ENCODE measurements at places on chromosomes 4 and X.

DNA sequence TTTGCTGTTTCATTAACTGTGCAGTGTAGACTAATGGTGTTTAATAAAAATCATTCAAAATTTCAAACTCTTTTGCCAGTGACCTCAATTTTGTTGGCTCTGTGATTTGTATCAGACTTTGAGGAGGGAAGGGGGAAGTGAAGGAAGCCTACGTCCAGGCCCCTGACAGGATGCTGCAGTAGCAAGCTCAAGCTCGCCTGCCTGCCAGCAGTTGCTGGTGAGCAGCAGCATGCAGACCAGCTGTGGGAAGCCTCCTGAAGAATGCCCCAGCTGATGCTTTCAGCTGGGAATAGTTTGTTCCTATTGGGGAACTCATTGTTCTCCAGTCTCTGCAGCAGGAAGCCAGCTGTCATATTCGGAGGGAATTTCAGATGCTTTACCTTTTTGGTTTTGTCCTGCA, 495.2 kb downstream of the AFF2 start:
- DNase-seq = no peak

DNA sequence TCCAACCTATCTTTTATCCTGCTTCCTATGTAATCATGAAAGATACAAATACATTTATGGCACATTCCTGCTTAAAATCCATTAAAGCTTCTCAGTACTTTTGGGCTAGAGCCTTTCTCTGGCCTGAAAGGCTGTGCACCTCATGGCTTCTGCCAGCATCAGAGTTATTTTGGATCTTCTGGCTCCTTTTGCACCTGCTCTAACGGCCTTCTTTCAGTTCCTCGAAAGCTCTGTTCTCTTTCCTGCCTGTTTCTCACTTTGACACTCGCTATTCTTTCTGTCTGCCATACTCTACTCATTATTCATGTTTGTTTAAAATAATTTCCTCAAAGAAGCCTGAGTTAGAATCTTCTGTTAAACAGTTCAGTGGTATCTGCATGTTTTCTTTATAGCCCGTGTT, 86.0 kb downstream of the LRP2BP start:
- no peak for DNase-seq

DNA sequence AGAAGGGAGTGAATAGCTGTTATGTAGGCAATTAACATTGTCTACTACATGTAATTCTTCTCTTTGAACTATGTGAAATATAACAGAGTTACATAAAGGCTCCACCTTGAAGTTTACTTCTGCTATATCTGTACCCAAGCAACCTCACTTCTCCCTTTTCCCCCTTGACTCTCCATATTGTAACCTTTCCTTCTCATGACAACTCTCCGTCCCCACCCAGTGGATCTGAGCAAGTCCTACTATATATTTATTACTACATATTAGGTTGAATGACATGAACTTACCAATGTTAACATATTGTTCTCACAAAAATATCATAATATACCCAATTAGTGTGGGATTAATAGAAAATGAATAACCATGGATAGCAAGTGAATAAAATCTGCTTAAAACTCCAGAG, 93.2 kb upstream of the ATP8A1 start:
- no peak for DNase-seq

DNA sequence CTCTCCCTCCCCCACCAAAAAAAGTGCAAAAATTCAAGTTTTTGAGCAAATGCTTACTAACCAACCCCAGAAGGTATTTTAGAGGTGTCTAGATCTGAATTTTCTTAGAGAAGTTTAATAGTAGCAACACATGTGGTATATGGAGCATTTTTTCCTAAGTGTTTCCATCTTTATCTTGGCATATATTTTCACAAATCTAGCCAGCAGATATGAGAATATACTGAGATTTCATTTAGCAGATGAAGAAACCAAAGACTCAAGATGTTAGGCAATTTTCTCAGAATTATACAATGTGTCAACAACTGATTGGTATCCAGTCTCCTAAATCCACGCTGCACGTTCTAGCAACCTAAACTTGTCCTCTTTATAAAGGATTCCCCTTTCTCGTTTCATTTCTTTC, 245.5 kb upstream of the CXXC4 start:
- DNase-seq = no peak

DNA sequence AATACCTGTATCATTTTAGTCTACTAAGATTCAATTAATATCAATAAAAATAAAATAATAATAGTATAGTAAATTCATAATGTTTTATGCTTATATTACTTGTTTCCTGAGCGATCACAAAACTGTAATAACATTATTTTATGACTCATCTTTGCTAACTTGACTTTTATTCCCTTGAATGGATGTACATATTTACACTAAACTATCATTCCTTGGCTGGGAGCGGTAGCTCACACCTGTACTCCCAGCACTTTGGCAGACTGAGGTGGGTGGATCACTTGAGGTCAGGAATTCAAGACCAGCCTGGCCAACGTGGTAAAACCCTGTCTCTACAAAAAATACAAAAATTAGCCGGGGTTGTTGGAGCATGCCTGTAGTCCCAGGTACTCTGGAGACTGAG, 104.0 kb upstream of the SLC34A2 start:
- DNase-seq = no peak

DNA sequence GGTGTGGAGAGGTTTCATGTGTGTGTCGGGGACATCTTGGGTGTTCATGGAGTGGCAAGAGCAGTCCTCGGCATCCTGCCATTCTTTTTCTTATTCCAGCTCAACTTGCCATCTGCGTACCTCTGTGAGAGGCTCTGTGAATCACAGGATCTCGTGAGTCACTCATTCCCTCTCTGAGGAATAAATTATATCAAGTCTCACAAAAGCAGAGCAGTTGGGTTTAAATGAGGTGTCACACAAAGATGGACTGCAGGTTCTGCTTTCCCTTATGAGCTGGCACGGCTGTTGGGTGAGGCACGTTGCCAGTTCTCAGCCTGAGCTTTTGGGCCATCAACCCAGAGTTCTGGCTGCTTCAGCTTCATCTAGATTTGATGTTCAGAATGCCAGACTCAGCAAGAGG, 6.8 kb upstream of the OCIAD2 start:
- DNase-seq = no peak

- DNase-seq = no peak
Observed at GRCh38 chr4:185998791-185999190, 70.2 kb upstream of the TLR3 start.
